ENCODE measurements at places on chromosomes 5 and 9.

DNA sequence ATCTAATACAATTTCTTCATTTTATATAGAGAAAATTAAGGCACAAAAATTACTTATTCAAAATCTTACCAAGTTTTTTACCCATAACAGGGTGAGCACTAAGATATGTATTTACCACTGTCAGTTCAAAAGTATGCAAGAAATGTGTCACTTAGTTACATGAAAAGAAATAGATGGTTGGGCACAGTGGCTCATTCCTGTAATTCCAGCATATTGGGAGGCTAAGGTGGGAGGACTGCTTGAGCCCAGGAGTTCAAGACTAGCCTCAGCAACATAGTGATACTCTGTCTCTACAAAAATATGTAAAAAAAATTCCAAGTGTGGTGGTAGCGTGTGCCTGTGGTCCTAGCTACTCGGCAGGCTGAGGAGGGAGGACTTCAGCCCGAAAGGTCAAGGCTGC, 19.4 kb downstream of the YIPF5 start:
- no peak for DNase-seq

- DNase-seq: no peak
These were observed 75.0 kb upstream of the NEK6 start for GRCh38 chr9:124182741-124183140.

DNA sequence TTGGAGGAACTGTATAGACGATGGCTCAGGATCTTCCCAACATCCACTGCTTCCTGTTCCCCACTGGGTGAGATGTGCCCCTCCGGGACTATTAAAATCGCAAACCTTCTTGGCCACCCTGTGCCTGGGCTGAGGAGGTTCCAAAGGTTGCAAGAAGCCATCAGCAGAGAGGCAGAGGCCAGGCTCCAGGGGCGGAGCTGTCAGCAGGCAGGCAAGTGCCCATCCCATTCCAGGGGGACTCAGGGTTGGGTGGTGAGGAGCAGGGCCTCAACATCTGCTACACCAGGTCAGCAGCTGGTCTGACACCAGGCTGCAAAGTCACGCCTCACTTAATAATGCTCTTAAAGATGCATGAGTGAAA, 2.2 kb downstream of the BTNL3 start:
- DNase-seq: no peak

DNA sequence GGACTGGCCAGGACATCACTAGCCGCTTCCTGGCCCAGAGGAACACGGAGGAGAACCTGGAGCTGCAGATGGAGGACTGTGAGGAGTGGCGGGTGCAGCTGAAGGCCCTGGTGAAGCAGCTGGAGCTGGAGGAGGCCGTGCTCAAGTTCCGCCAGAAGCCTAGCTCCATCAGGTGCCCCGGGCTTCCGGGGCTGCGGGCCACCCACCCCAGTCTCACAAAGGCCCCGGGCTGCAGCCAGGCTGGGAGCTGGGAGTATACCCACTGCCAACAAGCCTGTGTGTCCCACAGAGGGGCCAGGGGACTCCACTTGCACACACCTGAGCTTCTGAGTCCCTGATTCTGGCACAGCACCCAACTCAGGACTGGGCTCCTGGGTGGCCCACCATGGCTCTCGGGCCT, 1.7 kb upstream of the RABL6 start:
- no peak for DNase-seq

GRCh38 chr9:126524353-126525077, 89.2 kb upstream of the LMX1B start:
- DNase-seq: no peak

DNA sequence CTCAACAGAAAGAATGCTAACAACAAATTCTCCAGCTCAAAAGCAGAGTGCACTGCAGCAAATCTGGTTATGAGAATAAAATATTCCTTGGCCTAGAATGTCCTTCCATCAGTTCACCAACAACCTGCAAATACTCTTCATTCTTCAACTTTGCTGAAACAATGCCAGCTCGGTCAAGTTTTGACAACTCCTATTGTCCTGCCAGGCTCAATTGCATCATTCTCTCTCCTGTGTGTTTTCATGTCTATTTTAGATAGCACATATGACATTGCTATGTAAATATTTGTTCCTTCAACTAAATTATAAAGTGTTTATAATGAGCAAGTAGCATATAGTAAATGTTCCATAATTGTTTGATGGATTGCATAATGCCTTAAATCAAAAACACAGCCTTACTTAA, 463.8 kb downstream of the TLE1 start:
- DNase-seq: no peak

GRCh38 chr5:179820483-179821297, at the start of gene SQSTM1:
SQSTM1 (plus strand) TSS chr5:179820905; CDS start chr5:179820937, 32 bp downstream.
- peak; percentile 96 for DNase-seq

DNA sequence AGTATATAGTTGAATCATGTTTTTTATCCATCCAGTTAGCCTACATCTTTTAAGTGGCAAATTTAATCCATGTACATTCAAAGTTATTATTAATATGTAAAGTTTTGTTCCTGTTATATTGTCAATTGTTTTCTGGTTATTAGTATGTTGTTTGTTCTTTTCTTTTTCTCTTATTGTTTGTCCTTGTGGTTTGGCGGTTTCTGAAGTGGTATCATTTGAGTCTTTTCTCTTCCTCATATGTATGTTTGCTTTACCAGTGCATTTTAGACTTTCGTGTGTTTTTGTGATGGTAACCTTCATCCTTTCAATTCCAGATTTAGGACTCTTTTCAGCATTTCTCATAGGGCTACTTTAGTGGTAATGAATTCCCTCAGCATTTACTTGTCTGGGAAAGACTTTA, 130.4 kb upstream of the RFX3 start:
- DNase-seq: no peak

- no peak for DNase-seq
These were observed 93.1 kb downstream of the C9orf152 start for GRCh38 chr9:110114859-110115201.

DNA sequence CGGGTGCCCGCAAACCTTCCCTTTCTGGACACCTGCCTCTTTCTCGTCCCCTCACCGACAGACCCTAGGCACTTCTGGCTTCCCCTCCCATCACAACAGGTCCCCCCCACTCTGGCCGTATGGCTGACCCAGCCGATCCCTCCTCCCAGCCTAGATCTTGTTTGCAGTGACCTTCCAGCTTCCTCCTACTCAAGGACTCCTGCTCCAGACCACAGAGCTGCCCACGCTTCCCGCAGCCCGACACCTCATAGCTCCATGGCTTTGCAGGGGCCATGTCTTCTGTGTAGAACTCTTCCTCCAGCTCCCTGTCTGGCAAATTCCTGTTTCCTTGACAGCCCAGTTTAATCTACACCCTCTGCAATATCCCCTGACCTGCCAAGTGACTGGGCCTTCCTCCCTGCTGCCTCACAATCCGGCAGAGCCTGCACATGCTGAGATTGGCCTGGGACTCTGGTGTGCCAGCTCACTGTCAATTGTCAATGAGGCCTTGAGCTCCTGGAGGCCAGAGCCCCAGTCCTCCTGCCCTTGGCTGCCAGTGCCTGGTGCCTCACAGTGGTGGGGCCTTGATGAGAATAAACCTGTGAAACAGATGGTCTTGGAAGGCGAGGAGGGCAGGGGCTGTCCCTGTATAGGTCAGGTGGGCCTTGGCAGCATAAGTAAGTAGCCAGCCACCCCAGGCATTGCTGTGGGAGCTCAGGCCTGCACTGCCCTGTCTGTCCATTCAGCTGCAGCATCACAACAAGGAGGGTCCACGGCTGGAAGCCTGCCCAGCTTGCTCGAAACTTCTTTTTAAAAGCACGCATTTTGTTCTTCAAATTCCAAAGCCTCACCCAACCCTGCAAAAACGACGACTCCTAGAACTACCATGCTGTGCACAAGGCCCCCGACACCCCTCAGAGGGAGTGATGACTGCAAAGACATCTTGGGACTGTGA, 50.5 kb downstream of the GADD45G start:
- DNase-seq: peak; percentile 61

- DNase-seq: no peak
These were observed 3.3 kb upstream of the EXOC3 start for GRCh38 chr5:439636-440035.

GRCh38 chr9:89522261-89522958, 24.5 kb upstream of the SEMA4D start:
- peak; percentile 82 for DNase-seq

- DNase-seq: no peak
These were observed 125.9 kb upstream of the OSMR start for GRCh38 chr5:38719916-38720315.

- DNase-seq: no peak
These were observed 101.5 kb upstream of the ZNF608 start for GRCh38 chr5:124847907-124848306.

- DNase-seq: no peak
These were observed 151.0 kb downstream of the PCSK1 start for GRCh38 chr5:96282020-96282419.

DNA sequence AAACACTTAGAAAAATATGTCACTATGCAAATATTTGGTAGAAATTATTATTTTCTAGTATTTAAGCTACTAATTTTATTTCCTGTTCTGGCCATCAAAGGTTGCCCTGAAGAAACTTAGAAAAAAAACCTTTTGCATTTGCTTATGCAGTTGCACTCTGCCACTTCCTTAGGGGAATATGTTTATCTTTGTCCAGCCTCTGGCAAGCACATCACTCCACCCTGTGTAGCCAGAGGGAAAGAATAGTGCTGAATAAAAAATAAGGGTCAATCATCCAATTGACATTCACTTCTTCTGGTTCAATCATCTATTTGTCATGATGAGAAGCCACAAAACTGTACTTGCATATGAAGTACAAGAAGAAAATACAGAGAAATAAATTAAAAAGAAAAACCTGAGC, 72.8 kb downstream of the CETN3 start:
- no peak for DNase-seq

DNA sequence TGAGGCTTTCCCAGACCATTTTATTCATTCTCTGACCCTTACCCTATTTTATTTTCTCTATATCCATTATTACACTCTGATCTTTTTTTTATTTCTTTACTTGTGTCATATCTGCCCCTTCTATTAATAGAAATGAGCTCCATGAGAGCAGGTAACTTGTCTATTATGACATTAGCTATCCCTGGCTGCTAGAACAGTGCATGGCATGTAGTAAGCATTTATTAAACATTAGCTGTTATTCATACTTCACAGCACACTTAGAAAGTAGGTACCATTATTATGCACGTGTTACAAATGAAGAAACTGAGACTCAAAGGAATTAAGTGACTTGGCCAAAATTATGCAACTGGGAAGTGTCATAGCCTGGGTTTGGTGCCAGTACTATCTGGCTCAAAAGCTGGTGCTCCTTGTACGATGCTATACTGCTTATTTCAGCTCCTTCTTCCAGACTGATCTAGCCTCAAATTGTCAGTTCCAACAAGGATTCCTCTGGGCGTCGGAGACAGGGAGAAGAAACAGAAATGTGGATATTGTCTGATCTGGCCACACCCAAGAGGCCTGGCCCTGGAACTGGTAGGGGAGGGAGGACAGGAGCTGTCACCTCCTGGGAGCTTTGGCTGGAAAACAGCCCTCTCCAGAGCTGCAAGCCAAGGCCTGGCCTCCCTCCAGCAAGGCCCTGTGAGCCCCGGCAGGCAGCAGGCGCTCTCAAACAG, 10.8 kb upstream of the NIPAL4 start:
- DNase-seq: no peak

DNA sequence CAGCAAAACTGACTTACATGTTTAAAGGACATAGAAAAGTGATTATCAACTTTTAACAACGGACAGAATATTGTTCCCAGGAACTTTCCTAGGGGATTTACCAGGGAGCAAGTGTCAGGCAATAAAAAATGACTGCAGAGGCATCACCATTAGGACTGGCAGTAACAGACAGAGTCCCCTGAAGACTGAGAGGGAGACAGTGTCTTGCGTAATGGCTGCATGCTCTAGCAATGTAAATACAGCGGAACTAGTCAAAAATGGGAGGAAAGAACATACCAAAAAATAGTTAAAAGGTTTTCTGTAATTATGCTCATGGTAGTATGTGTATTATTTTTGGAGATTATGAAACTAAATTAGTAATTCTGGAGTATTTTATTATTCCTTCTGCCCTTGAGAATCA, 181.8 kb downstream of the CRB2 start:
- no peak for DNase-seq

- no peak for DNase-seq
These were observed 2.4 kb upstream of the MACIR start for GRCh38 chr5:103256178-103256577.

GRCh38 chr9:99954819-99955218, 48.4 kb downstream of the STX17 start:
- no peak for DNase-seq

- DNase-seq: no peak
These were observed 456.0 kb upstream of the CTNND2 start for GRCh38 chr5:12360218-12360617.

DNA sequence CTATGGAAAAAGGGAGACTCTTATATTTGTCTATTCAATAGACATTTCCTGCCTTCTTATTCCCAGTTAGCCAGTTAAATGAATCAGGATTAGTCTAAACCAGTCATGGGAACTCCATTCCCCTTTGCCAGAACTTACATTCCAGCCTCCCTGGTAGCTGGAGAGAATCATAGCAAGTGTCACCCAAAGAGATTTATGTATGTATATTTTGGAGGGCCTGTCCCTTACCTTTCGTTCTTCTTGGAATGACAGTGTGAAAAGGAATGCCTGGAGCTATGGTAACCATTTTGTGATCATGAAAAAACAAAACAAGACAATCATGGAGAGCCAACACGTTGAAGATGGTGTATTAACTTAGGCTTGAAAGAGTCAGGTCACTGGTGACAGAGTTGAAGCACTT, 627.7 kb downstream of the CCDC171 start:
- no peak for DNase-seq

DNA sequence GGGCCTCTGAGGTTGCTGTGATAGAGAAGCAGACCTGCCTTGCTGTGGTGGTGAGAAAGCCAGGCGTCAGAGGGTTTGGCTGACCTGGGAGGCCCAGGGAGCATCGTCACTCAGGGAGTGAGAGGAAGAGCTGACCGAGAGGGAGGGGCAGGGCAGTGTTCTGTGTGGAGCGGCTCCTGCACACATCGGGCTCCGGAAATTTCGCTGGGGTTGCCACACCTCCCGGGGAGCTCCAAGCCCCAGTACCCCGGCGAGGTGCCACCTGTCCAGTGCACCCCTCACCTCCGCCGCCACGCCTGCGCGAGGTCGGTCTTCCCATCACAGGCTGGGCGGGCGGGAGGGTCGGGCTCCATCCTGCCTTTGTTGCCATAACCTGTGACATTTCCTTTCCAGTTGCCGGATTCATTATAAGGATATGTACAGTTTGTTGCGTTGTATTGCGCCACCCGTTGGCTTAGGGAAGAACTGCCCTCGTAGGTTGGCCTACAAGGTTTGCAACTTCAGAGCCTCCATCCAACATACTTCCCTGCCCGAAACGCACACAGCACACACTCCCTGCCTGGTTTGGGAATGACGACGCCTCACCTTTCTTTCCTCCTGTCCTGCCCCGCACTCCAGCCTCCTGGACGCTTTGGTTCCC, 223.2 kb downstream of the CACNA1B start:
- DNase-seq: no peak

GRCh38 chr5:177500685-177501522, 3.5 kb upstream of the PDLIM7 start:
- DNase-seq: peak; percentile 92

DNA sequence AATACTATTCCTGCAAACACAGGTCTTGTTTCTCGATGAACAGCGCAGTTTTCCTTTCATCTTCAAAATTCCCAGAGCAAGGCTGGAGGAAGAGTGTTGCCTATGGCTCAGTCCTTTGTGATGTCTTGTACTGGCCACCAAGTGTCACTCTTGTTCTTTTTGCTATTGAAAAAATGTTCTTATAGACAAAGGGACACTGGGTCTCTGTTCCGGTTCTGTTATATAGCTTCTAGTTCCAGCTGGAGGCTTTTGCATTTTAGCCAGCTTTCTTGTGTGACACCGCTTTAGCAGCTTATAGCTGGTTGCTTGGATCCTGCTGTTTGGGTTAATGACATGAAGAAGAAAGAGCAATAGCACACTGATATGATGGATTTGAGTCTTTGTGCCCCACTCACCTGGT, 343.7 kb upstream of the KCNN2 start:
- no peak for DNase-seq

GRCh38 chr9:126380447-126380846, 53.8 kb downstream of the MVB12B start:
- no peak for DNase-seq
